ENCODE measurements at places on chromosomes 7 and 10.

GRCh38 chr7:155043756-155044155 lies 26.4 kb upstream of the HTR5A start:
- DNase-seq: no peak

DNA sequence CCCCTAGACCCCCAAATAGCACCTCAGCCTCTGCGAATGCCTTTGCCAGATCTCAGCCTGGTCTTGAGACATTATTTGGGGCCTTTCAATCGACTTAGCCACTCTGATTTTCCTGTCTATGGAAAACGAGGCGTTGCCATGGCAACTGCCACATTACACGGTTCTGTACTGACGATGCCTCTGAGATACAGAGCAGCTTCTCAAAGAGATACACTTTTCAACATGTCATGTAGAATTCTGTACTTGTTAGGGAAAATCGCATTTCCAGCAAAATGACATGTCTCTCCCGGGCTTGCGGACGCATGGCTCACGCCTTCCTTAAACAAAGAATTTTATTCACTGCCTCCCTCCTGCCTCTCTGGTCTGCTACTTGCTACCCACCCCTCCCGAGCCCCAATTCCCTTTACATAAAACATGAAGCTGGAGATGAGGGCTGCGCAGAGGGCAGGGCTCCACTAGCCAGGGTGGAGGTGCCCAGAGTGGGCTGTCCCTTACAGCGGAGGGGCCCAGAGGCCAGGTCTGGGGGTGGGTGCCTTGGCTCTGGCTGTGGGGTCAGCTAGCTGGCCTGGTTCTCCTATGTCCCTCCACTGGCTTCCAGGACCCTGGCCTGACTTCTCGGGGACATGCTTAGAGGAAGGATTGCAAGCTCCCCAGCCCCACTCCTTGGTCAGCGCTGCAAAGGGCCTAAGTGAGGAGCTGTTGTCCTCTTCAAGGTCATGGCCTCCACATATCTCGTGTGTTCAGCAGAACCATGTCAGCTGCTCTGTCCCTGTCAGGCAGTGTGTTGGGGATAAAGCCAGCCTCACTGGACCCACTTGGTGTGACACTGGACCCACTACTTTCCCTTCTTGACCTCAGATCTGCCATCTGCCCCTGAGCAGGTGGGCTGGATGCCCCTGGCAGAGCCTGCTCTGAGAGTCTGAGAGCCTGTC lies 342.5 kb downstream of the RPS24 start:
- DNase-seq: no peak

DNA sequence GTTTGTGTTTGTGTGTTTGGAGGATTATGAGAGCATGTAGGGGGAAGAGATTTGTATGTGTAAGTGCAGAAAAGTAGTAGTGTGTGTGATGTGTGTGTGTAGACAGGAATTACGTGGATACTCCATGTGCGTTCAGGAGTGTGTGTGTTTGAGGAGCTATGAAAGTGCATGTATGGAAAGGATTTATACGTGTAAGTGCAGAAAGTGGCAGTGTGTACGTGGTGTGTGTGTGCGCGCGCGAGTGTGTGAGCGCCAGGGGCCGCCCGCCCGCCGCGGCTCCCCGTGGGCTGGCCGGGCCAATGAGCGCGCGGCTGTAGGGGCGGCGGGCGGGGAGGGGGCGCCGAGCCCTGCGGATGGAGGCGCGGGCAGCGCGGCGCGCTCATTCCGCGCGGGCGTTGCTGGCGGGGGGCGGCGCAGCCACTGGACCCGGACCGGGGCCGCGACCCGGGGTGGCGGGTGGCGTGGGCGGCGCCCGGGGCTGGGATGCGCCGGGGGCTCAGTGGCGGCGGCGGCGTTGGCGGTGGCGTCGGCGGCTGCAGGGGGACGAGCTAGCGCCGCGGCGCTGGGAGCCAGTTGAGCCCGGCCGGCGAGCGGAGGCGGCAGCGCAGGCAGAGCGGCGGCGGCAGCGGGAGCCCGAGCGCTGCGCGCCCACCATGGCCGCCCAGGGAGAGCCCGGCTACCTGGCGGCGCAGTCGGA lies at the start of gene BICC1:
Gene BICC1, plus strand, starts transcription at position 382 of the 697 bp plus-strand sequence. Its CDS starts 272 bp downstream, at position 654.
- no peak for DNase-seq

DNA sequence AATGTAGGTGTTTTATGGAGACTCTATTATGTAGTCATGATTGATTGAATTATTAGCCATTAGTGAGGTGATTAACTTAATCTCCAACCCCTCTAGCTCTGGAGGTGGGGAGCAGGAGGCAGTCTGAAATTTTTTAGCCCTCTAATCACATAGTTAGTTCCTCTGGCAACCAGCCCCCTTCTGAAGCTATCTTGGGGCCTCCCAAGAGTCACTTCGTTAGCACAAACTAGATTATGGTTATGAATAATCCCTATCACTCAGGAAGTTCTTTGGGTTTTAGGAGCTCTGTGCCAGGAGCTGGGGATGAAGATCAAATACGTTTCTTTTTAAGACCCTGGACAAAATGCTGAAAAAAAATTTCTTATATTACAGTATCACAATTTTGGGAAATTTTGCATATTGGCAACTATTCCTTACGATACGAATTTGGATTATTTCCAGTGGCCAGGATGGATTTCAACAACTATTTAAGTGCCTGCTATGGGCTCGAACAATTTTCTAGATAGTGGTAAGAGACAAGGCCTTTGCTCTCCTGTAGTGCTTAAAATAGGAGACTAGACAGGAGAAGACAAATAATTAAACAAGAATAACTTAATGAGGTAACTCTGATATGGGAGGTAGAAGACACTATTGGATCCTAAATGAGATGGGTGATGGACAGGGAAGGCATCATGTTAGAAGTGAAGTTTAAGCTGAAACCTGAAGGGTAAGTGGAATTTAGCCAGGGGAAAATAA lies 52.9 kb downstream of the BTAF1 start:
- no peak for DNase-seq

- DNase-seq: peak; percentile 27
These were observed 521 bp downstream of the LIMK1 start for GRCh38 chr7:74083928-74084721.

DNA sequence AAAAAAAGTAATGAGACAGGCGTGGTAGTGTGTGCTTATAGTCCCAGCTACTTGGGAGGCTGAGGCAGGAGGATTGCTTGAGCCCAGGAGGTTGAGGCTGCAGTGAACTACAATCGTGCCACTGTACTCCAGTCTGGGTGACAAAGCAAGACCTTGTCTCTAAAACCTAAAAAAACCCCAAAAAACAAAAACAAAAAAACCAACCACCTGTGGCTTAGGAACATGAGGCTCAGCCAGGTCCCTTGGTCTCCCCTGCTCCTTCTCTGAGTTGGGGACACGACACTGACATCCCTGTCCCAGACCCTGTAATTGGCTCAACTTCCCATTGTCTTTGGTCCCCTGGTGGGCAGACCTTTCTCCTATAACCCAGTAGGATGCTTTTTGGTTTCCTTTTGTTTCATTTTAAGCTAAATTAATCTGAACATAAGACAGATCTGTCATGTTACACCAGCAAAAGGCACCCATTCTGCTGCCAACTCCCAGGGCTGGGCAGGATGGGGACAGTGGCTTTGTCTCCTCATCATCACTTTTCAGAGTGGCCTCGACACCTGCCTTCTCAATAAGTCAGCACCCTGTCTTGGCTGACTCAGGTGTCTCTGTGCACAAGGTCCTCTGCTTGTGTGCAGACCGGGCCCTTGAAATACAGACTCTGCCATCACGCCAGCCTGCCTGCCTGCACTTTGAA lies 74.4 kb downstream of the MYL10 start:
- DNase-seq: no peak

DNA sequence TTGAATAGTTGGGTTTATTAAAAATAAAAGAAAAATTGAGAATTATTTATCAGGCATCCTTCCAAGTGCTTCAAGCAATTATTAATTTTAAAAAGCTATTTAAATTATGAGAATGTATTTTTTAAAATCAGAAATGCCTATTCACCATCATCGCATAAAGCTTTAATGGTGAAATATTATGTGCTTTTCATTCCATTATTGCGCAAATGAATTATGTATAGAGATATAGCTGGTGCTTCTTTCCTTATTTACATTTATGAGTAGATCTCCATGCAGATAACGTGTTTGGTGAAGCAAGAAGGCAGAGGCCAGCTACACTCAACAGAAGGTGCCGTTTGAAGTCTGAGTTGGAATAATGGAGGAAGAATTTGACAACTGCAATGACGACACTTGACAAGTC lies 549.1 kb upstream of the DPP6 start:
- no peak for DNase-seq

- DNase-seq: no peak
These were observed 101.2 kb upstream of the MGMT start for GRCh38 chr10:129365767-129366402.

GRCh38 chr7:54260941-54261371 lies 281.2 kb upstream of the VSTM2A start:
- no peak for DNase-seq

DNA sequence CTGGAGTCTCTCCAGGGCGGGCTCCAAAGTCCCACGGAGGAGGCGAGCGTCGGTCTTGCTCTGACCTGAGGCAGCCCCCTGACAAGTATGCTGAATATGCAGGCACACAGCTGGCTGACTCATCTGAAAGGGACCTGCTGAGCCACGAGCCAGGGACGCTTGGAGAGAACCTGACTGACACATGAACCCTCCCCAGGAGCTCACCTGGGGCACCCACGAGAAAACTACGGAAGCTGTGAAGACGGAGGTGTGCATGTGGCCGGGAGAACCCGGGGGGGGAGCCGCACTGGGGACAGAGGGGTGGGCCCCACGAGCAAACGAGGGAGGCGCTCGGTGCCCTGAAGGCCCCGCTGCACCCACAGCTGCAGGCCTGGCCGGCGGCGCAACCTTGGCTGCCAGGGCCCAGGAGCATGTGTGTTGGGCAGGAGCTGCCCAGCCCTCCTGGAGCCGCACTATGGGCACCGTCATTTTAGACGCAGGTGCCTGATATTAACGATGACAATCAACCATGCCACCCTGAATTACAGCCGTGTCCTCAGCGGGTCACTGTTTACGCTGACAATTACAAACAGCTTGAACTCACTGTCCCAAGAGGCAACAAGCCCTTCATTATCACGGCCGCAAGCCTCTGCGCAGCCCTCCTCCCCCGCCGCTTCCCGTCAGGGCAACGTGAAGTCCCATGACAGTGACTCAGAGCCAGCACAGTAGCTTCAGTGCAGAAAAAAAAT lies 64.7 kb downstream of the DIP2C start:
- DNase-seq: no peak

DNA sequence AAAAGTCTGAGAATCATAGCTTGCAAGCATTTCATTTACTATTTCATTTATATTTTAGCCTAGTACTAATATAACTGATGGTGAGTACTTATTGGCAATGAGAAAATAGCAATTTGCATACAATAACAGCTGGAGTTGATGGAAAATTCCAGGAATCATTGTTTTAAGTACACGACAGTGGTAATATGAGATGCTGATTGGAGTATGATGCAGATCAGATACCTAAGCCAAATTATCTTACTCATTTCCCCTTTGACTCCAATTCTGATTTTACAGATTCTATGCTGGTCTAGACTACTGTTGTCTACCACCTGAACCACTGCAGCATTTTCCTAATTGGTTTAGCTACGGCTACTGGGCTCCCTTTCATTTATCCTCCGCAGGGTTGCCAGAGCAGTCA lies 36.7 kb downstream of the GNG11 start:
- DNase-seq: no peak

GRCh38 chr10:5587151-5588079 lies 62.7 kb downstream of the CALML3 start:
- DNase-seq: no peak

GRCh38 chr10:124627866-124628675 lies 116.1 kb downstream of the FAM53B start:
- no peak for DNase-seq

DNA sequence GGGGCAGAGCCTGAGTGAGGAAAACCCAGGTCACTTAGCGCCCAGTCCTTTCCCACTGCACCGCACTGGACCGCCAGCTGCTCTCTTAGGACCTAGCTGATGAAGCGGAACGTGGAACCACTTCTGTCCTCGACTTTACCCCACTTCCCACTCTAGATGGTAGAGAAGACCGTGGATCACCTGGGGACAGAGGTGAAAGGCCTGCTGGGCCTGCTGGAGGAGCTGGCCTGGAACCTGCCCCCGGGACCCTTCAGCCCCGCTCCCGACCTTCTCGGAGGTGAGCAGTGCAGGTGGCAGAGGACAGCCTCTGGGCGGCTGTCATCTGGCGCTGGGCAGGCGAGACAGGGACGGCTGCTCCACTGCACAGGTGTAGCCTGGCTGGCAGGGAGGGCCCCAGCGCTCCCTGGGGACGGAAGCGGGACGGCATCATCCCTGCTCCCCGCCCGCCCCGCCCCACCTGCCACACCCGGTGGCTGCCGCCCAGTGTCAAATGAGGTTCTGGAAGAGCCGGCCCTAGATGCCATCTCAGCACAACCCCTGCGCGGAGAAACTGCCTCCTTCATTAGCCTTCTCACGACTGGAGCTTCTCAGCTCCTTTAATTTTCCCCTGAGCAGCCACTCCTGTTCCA lies 11.7 kb downstream of the PLAC9 start:
- peak; percentile 8 for DNase-seq

DNA sequence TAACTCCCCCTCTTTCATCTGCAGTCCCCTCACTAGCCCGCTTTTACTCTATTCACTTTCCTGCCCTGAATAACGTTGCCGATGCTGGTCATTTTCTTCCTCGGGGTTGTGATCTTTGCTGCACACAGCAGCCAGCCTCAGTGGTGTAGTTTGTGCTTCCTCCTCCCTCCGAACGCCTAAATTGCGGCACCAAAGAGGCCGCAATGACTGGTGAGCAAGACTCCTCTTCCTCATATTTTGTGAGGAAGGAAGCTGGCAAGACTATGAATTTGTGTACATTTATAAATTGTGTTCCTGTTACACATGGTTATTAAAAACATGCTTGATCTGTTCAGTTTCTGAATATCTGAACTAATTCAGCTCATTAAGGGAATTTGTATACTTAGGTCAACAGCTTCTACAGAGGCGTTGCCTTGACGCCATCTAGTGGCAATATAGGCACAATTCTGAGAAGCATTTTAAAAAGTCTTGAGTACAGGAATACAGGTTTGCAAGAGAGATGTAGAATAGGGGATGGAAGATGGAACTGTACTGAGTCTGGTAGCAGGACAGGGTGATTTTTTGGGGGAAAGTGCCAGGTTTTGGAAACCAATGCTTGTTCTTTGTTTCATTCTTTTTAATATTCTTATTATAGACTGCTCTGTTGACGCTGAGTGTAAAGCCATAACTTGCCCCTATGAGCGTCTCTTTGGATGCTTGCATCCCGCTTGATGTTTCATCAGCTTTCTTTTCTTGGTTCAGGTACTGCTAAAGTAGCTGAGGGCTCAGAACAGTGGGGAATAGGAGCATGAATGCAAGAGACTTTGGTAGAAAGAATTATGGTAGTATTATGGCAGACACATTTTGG lies 4.1 kb upstream of the TAS2R5 start:
- no peak for DNase-seq

GRCh38 chr7:121273467-121274167 lies 55.2 kb upstream of the WNT16 start:
- no peak for DNase-seq

DNA sequence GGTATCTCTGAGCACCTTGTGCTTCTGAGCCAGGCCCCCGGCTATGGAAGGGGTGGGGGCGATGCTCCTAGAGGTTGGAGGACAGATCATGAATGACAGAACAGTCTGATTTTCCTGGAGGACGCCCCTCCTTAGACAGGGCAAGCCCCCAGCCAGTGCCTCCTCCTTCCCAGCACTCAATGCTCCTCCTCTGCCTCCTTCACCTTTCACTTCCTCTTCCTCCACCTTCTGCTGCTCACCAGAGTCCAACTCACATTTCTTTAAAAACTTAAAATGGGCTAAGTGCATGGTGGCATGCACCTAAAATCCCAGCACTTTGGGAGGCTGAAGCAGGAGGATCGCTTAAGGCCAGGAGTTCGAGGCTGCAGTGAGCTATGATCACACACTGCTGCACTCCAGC lies 71.1 kb upstream of the CUX1 start:
- DNase-seq: no peak

Measured in stimulated activated CD4-positive, alpha-beta T cell treated with anti-CD3 and anti-CD28 coated beads, Interleukin-4, amount 100 ng/mL, for 4 hours (primary cell).